ENCODE measurements at places on chromosomes 1 and 21.
A peak's percentile ranks its signal among the peaks of the same experiment; 100 is the strongest.

DNA sequence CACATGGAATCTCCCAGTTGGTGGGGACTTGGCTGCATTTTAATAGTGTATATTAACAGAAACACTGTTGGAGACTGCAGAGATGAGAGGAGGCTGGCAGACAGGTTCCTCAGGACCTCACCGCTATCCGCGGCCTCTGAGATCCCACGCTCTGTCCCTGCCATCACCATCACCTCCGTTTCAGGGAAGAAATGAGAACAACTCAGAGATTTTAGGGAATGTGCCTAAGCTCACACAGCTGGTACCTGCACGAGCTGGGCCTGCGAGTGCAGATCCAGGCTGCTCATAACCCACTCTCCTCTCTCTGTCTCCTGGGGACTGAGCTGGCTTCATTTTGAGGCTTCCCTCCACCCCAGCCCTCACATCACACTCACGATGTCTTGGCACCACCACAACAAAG is 62.0 kb downstream of the UMODL1 start:
- DNase-seq = no peak

GRCh38 chr1:164511001-164511705 is 47.8 kb upstream of the PBX1 start:
- no peak for DNase-seq

- DNase-seq = no peak
These were observed 563.2 kb upstream of the ADGRL2 start for GRCh38 chr1:81237473-81238089.

- DNase-seq = no peak
These were observed 61.2 kb downstream of the AK4 start for GRCh38 chr1:65209005-65209885.

GRCh38 chr1:116956378-116956777 is 45.2 kb upstream of the CD101 start:
- no peak for DNase-seq

GRCh38 chr1:202158810-202159533 is 1.4 kb downstream of the PTPN7 start:
- DNase-seq = peak; percentile 54

DNA sequence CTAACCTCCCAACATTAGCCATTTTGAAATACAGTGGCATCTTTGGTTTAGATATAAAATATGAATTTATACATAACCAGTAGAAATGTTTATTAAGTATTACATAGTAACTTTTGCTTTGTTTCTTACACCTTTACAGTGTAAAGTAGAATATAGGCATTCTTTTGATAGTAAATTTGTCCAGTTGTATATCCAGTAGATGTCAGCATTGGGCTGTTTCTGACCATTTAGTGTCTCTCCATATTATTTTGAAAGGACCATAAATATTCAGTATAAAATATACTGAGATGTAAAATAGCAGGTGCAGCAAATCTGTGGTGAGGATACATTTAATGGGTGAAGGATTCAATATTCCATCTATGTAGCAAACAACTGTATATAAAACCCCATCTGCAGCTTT is 115.8 kb upstream of the ZRANB2 start:
- DNase-seq = no peak
